ENCODE measurements at places on chromosomes 7 and 10.

DNA sequence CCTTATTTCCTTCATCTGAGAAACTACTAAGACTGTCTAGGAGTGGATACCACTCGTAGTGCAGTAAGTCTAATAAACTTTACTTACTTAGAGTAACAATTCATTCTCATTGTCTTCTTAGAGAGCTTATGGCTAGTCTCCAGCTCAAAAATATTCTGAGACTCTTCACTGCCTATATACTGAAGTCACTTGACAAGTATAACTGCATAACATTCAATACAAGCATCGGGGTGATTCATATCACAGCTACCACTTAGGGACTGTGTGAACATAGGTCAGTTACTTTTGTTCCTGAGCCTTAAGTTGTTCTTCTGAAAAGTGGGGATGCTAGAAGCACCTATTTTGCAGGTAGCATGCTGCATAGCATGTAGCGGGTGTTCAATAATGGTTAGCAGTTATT lies 111.0 kb downstream of the HTR7 start:
- DNase-seq, result no peak

DNA sequence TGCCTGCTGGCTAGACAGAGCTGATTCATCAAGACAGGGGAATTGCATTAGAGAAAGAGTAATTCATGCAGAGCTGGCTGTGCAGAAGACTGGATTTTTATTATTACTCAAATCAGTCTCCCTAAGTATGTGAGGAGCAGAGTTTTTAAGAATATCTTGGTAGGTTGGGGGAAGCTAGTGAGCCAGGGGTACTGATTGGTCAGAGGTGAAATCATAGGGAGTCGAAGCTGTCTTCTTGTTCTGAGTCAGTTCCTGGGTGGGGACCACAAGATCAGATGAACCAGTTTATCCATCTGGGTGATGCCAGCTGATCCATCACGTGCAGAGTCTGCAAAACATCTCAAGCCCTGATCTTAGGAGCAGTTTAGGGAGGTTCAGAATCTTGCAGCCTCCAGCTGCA lies 39.8 kb downstream of the FOXI2 start:
- DNase-seq, result no peak

DNA sequence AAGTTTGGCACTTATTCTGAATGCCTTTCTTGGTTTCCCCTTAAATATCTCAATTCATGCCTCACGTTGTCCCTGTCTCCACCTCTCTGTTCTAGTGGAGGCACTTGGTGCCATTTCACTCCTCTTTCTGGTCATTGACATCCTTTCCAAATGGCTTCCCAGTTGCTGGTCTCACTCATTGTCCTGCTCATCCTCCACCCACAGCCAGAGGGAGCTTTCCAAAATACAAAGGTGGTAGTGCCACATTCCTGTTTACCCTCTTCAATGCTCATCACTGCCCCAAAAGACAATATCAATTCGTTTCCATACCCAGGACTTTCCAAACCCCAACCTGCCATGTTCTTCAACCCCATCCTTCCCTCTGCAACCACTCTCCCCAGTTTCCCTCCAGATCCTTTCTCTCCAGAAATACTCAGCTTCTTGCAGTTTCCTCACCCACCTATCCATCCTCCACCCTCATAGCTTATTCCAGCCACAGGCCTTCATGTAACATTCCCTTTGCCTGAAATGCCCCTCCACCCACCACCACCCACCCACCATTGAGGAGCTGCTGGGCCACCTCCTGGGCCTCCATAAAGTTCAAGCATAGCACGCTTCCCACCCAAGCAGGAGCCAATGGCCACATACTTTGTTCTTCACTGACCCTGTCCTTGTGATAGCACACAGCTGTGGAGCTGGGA lies 63.1 kb upstream of the ADRB1 start:
- DNase-seq, result no peak

DNA sequence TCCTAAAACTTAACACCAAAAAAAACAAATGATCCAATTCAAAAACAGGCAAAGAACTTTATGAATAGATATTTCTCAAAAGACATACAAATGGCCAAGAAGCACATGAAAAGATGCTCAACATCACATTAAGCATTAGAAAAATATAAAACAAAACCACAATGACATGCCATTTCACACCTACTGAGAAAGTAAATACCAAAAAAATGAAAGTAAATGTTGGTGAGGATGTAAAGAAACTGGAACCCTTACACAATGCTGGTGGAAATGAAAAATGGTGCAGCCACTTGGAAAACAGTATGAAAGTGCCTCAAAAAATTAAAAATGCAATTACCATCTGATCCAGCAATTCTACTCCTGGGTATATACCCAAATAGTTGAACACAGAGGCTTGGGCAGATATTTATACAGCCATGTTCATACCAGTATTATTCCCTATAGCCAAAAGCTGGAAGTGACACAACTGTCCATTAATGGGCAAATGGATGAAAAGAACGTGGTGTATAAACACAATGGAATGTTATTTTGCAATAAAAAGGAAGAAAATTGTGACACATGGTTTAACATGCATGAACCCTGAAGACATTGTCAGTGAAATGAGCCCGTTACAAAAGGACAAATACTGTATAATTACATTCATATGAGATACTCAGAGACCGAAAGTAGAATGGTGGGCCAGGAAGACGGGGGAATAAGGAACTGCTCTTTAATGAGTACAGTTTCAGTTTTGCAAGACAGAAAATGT lies 89.0 kb downstream of the JMJD1C start:
- DNase-seq, result no peak

Data from brain (organoid and tissue), 16 donors.